Effector CD8-positive, alpha-beta T cell (primary cell): ENCODE measurements at places on chromosomes 16 and 17.

DNA sequence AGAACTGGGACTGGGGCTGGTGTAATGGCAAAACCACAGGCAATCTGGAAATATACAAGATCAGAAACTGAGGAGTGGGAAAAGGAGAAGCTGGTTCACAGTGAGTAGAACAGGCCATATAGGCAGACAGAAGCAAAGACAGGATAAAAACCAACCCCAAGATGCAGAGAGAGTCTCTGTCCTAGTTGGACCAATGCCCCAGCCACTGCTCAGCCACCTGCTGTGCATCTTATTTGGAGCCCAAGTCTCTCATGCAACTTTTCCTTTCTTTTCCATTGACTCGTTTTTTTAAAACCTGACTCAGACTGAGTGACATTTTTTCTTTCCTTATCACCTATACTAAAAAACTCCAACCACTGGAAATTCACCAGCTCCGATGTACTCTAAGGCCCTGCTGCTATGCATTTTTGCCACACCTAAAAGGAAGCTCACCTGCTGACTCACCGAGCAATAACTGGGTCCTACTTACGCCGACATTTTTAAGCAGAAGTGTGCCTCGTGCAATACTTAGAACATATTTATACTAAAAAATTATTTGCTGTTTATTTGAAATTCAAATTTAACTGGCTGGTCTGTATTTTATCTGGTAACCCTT, 100.8 kb upstream of the XYLT1 start:
- no peak for DNase-seq

- DNase-seq, result no peak
Observed at GRCh38 chr17:5780476-5780875, 196.2 kb upstream of the NLRP1 start.

GRCh38 chr16:66359811-66360608, 6.5 kb upstream of the CDH5 start:
- DNase-seq, result no peak

DNA sequence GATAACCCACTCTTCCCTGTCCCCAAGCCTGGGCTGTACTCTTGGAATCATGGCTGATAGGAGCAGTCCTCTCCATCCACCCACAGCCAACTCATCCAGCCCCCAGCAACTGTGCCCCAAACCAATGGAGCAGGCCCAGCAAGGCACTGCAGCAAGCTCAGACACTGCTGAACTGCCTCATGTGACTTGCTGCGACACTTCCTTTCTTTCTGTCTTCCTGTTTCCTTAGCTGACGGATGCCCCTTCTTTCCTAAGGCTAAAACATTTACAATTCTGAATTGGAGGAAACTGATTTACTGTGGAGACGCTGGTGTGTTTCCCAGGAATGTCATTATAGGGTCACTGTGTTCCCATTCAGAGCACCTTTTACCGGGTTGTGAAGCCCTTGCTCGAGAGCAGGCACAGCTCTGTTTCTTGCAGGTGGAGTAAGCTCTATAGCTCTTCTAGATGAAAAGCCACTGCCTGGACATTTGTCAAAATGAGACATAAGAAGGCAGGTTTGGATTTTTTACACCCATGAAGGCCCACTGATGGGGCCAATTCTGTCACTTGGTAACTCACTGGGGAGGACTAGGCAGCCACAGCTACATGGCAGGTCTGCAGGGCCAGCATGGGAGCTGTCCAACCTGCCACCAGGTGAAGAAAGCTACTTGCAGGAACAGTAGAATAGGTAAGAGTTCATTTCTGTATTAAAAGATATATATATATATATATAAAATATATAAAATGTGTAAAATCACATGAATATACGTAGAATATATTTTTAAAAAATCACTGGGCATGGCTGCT, 27.4 kb downstream of the TMEM11 start:
- DNase-seq, result no peak

DNA sequence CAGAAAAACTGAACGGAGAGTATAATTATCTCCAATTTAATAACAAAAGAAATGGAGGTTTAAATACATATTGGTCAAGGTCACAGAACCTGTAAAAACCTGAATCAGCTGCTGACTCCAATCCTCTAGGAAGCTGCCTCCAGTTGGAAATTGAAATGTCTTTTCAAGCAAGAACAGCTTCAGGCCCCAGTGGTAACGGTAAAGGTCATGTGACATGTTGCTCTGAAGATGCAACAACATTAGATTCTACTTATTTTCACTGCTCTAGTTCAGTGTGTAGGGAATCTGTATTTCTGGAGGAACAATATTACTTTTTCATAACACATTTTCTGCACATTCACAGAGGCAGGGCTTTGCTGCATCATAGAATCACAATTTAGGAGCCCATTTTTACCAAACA, 58.8 kb downstream of the TBX4 start:
- DNase-seq, result no peak

DNA sequence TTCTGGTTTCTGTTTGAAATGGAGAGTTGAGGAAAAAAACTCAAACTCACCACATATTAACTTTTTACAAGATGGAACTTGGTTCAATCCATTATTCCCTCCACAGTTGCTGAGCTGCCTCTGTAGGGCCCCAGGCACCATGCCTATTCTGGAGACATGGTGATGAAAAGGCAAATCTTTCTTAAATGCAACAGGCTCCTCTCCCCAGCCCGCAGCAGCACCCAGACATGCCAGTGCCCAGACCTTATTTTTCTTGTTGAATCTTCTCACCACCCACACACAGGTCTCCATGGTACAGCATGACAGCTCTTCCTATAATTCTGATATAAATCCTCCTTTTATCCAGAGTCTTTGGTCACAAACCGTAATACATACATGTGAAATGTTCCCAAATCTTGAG, 7.6 kb downstream of the CYTH1 start:
- no peak for DNase-seq

GRCh38 chr16:70388006-70388680, 41.4 kb downstream of the DDX19A start:
- no peak for DNase-seq

GRCh38 chr16:12559714-12560113, 244.0 kb downstream of the CPPED1 start:
- no peak for DNase-seq

- no peak for DNase-seq
Observed at GRCh38 chr17:28961391-28961790, 10.1 kb upstream of the PHF12 start.

DNA sequence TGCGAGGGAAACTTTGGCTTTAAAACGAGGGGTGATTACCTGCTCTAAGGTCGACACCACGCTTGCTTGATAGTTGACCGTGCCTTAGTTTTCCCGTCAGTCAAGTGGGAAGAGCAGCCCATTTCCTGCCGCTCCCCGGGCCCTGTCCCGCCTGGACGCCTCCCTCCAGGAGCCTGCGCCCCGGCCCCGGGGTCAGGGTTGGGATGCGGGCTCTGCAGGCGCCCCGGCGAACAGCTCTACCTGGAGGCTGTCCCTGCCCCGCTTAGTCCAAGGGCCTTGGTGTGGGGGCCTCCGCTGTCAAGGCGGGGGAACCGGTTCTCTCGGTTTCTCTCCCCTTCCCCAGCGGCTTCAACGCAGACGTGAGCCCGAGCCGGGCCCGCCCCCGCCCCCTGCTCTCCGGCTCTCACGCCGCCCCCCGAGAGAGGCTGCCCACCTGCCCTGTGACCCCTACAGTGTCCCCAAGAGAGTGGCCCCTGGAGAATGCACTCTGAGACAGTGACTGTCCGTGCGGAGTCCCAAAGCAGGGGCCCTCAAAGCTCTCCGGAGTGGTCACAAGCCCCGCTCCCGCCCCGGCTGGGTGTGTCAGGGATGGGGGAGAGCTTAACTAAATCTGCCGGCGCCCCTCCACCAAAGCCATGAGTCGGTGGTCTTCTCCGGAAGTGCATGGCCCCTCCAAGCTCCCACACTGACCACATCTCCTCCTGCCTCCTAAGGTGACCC, 117.4 kb upstream of the SMURF2 start:
- no peak for DNase-seq

DNA sequence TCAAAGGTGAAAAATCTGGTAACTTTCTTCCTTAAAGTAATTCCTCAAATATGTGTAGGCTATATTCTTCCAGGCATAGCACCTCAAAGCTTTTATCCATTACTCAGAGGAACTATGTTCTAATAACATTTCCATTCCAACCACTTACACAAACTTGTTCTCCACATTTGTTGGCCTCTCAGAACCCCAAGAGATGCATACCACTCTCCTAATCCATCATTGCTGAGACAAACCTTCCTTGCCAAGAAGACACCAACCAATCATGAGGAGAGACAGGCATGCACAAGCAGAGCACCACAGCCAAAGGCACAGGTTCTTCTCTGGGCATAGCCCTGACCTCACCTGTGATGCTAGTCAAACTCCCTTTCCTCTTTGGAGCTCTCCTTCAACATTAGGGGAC, 20.9 kb downstream of the CDH11 start:
- DNase-seq, result no peak

- no peak for DNase-seq
Observed at GRCh38 chr16:7167626-7168025, 165.0 kb upstream of the RBFOX1 start.

DNA sequence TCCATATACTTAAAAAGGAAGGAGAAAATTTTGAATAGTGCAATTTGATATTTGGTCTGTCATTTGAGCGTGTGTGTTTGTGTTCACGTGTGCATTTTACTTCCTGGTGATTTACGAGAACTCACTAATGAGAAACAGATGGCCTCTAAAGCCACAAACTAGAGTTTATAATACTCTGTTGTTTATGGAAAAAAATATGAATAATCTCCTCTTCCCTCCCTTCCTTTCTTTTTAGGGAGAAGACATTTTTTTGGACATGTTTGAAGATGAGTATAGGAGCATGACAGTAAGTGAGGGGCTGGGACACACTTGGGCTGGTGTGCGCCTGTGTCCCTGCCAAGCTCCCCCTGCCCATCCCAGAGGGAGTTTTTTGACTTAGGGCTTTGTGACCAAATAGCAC, 102.7 kb downstream of the CLEC16A start:
- DNase-seq, result no peak

DNA sequence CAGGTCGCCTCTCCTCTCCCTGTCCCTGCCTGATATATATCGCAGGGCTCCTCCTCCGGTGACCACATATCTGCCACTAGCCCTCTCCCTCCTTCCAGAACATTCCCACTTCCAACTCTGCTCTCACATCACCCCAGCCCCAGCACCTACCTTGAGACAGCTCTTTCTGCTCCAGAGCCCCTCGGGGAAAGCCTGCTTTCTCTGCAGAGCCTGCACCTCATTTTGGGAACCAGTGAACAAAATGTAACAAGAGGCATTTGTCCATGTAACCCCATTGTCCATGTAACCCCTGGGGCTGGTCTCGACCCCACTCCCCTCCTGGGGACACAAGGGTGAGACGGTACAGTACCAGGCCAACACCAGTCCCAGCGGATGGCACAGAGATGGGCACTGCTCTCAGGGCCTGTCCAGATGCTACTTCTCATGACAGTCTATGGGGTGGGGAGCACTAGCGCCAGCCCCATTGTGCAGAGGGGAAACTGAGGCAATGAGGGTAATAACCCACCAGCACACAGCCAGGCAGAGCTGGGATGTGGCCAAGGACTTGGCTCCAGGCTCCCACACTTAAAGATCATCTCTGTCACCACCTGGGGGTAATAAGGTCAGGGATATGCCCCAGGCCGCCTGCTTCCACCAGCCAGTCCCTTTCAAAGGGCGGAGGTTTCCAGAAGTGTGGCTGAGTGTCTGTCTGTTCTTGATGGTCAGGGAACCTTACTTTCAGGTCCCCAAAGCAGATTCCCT, 42.9 kb downstream of the TBC1D16 start:
- DNase-seq, result no peak

DNA sequence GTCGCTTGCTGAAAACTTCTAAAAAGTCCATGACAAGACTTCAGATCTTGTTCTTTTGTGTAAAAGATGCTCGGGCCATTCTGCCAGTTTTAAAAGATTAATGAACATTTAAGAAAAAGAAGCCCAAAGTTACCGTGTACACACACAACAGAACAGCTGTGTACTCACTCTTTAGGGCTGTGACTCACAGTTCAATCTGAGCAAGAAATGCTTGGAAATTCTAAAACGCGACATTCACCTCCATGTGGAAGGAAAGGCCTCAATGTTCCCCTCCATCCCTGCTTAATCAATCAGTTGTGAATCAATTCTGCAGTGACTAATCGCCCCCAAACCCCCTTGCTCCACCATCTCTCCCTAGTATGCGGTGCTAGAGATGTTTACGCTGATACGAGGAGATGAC, 609.9 kb upstream of the SALL1 start:
- no peak for DNase-seq

GRCh38 chr16:13154799-13155198, 253.4 kb downstream of the SHISA9 start:
- no peak for DNase-seq

DNA sequence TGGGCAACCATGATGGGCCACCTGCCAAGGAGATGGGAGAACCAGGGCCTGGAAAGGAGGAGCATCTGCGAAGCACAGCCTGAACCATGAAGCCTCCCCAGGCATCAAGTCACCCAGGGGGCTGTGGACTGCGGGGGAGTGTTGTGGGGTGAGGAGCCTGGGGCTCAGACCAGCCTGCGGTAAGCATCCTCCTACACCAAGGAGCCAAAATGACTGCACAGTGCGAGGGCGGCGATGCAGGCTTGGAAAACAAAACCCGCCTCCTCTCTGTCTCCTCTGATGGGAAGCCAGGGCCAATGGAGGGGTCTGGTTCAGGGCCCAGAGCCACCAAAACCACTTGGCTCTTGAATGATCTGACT, 18.1 kb upstream of the MAF start:
- no peak for DNase-seq

DNA sequence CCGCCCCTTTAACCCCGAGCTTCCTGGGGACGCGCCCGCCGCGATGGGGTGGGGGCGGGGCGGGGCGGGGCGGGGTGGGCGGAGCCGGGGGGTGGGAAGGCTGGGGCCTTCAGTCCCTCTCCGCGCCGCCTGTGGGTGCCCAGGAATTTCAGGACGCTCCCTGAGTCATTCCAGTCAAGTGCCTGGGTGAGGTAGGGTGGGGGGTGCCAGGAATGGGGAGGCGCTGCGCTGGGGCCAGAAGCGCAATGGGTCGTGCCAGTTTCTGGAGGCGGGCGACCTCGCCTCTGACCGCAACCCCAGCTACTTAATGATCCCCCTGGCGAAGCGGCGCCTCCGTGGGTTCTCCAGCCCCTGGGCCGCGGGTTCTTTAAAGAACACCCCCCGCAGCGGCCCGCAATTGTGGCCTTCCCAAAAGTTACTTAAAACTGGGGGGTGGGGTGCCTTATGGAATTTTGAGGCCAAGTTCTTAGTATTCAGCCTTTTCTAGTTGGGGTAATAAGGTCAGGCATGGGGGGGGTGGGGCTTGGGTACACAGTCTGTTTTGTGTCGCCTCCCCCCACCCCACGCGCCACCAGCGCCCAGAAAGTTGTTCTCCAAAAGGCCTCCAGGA, 826 bp upstream of the GSE1 start:
- DNase-seq, result peak; percentile 26

DNA sequence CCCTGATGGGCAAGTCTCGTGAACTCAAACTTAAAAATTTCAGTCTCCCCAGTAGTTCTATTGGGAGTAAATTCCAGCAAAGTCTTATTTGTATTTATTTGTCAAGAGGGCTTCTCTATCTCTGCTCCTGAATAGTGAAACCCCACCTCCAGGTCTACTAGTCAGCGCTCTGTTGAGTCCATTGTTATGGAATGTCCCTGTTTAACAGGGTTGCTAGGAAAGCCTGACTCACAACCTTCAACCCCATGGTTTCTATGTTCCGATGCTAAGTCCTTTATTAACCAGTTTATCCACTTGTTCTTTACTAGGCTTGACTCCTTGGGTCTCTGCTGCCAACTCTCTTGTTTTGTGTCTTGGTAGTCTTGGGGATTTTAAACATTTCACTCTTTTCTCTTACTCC, 250.7 kb upstream of the MYOCD start:
- no peak for DNase-seq
